HuH-7 (cell line): ENCODE measurements at places on chromosomes 3 and 15.

GRCh38 chr3:27378331-27378730 is 9.1 kb upstream of the NEK10 start:
- no peak for DNase-seq

GRCh38 chr3:11768604-11769003 is 78.1 kb downstream of the TAMM41 start:
- no peak for DNase-seq

DNA sequence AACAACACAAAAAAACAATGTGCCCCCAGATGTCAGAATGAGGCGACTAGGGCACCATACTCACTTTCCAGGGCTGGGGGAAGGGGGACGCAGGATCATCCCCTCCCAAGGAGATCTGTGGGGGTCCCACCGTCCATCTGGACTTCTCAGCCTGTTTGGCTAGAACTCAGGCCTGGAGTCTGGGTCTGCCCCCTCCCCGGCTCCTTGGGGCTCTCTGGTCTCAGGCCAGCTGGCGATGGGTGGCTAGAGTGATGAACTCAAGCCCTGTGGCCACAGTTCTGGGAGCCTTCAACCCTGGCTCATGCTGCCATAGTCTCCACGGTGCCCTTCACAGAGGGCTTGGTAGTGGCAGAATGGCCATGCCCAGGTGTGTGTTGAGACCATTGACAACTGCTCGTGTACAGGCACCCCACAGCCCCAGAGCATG is 13.6 kb downstream of the ZBTB47 start:
- no peak for DNase-seq

GRCh38 chr3:184562878-184563560 is 1.4 kb downstream of the EPHB3 start:
- no peak for DNase-seq

GRCh38 chr3:168081171-168081771 is 14.5 kb downstream of the GOLIM4 start:
- DNase-seq = no peak

DNA sequence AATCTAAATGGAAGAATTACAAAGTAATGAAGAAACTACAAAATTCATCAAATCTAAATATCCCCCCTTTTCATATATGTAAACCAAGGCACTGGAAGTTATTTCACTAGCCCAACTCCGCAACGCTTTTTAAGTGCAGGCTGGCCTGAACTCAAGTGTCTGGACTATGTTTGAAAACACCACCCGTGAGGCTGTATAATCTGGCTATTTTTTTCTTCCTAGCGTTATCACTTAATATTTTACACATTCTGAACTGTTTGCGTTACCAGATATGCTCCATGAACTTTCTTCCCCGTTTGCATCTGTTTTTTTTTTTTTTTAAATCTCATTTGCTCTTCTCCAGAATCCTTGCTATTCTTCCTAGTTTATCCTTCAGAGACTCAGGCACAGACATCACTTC is 619.5 kb upstream of the CBLB start:
- no peak for DNase-seq

DNA sequence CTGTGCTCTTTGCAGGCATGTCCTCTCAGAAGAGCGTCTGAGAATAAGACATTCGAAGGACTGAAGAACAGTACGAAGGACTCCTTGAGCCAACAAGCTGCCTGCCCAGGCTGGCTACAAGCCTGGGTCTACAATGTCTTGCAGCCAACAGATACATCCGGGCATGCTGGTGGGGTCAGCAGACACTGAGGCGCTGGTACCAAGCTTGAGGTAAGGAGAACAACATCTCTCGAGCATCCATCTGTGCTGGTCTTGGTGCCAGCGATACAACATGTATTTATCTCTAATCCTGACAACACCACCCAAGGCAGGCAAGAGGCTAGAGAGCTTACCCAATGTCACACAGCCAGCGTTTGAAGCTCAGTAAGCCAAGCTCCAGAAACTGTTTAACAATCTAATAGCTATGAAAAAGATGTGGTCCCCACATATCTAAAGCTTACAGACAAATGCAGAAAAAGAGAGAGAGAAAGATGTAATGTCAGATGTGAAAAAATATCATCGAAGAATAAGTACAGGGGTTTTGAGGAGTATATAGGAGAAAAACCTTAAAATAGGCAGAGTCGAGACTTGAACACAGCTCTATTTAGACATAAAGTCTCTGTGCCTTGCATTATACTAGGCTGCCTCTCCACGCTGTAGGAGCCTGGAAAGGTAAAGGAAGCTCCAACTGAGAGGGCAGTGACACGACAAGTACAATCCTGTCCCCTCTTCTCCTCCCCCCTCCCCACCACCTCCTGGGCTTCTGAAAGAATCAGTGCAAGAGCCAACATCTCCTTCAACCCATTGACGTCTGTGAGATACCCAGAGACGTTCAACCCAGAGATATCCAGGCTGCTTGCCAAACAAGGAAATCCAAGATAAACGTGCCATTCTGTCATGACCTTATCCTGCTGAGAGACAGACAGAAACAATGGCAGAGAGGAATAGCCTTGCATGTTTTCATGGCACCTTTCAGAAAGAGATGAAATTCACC is 39.4 kb downstream of the WWTR1 start:
- DNase-seq = no peak

DNA sequence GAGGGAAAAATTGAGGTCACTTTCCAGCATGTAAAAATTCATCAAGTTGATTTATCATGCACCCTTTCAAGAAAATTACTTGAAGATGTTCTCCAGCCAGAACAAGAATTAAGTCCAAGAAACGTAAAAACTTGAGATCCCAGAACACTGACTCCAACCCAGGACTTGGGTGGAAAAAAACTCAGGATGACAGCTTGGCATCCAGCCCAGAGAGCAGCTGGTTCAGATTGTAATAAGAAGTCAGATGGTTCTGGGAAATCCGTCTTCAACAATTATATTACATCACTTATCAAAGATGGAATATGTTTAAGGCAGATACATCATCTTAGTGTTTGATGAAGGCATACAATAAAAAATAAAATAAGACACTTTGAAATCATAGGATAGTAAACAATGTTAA is 23.0 kb upstream of the DNAJC13 start:
- no peak for DNase-seq

DNA sequence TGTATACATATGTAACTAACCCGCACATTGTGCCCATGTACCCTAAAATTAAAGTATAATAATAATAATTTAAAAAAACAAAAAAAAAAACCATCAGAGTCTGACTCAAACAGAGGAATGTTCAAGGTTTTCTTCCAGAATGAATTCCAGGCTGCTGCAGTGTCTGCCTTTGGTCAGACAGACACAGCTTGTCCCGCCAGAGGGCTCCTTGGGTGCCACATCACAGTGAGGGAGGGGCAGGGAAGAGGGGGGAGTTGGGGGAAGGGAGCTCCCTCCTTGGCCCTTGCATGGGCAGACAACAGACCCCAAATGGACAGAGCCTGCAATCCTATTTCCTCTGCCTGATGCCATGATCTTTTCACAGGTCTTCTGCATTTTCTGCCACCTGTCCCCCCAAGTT is 36.5 kb downstream of the ITGB5 start:
- no peak for DNase-seq

DNA sequence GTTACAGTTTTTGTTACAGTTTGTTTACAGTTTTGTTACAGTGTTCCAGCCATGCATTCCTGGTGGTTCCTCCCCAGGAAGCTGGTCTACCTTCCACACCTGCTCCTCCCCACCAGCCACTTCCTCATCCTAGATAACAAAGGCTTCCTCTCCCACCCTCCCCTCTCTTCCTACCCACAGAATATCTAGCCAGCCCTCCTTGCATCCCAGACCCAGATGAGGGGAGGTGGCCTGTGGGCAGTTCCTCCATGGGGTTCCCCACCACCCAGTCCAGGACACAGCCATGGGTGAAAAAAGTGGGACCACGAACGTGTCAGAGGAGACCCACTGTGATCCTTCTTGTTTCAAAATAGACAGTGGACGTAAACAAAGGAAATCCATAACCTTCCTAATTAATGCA is 122.8 kb upstream of the ABHD17C start:
- no peak for DNase-seq

DNA sequence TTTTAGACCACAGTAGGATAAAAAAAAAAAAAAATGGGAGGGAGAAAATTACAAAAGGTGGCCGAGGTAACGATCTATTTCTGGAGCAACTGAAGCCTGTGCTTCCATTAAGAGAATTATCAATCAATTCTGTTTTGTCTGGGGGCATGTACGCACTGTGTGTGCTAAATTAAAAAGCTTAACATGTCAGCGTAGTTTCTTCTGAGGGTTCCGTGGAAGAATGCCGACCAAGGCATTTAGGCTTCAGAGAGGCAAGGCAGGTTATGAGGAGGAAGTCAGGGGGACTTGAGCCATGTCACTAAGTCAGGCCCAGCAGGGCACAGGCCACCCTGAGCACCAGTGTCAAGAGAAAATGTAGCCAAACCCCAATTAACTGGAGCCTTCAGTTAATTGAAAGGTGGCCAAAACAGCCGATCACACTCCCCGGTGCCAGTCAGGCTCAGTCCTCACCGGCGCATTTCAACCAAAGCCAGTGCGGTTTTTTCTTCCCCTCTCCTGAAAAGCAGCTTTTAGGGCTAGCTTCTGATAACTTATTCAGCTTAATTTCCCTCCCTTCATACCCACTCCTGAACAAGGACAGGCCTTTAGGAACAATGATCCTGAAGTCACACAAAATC is 113.9 kb downstream of the MEGF11 start:
- DNase-seq = no peak
